RPMI7951 (cell line): ENCODE measurements at places on chromosomes 3 and 15. TPM values are rescaled to one million over a fixed set of nuclear protein-coding genes. Genes with fewer than 3 reads are reported as not detected.

GRCh38 chr3:169861871-169862270 lies 7.9 kb downstream of the LRRC31 start:
- no peak for DNase-seq

GRCh38 chr3:71787851-71788405 lies 3.0 kb upstream of the PROK2 start:
- DNase-seq, result no peak

- DNase-seq, result peak; percentile 94
Measured at GRCh38 chr3:194840661-194841514, 155.2 kb downstream of the FAM43A start.

Gene IQCF6
- not detected in 2 replicates for total RNA-seq

Gene HEG1
- 27.4 and 29.3 TPM in 2 replicates for total RNA-seq

- no peak for DNase-seq
Measured at GRCh38 chr15:77010312-77010686, 15.4 kb downstream of the PSTPIP1 start.

Gene SMAD6
- 2.0 and 2.7 TPM in 2 replicates for total RNA-seq

Gene SLC6A11
- not detected in 2 replicates for total RNA-seq

Gene NR2E3
- total RNA-seq, result not detected in 2 replicates

Gene PAQR5
- total RNA-seq, result 3.3 and 3.5 TPM in 2 replicates

DNA sequence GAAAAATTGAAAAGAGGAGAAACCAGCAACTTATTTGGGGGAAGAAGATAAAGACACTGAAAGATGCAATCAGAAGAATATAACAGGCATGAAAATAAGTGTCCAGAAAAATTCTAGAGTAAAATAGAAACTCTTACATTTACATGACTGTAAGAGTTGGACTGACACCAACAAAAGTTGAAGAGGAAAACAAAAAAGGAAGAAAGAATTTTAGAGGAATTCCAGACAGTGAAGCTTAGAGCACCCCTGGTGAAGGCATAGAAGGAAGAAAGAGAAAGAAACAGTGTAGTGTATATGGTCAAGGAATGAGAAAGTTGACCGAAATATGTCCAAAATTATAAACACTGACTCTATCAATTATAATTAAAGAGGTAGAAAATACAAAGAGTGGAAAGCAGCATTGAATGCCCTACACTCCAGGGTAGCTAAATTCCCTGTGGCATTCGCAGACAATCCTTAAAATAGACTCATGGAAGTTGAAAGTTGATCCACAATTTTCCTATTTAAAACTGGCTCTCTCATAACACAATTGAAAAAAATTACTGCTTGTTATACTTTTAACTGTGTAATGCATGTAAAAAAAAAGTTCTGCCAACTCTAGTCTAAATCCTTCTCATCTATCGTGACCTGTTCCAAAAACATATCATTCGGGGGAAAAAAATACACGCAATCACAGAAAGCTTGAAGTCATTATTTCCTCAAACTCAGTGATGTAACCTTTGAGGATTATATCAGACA lies 102.6 kb upstream of the ABI3BP start:
- no peak for DNase-seq

Gene GOLGA8G
- not detected in 2 replicates for total RNA-seq

DNA sequence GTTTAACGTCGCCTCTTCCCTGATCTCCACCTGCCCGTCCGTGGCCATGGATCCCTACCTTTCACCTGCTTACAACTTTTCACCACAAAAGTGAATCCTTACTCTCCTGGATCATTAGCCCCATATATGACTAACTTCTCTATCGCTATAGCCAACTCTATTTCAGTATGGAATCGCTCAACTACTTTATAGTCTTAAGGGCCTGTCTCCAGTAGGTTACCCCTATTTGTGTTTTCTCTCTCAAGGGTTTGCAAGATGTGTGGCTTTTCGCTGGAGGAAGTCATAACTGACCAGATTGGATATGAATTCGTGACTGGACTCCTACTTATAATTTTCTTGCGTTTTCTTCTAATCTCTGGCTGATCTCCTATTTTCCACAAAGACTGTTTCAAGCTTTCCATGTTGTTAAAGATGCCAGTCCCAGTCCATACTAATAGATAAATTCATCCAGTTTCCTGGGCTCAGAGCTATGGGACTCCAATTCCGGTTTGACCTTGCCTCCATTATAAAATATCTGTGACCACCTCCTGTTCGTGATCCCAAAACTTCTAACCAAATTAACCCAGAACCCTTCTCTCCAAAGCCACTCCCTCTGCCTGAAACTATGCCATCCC lies 1.3 kb upstream of the STAG1 start:
- peak; percentile 20 for DNase-seq

- peak; percentile 35 for DNase-seq
Measured at GRCh38 chr3:169264711-169265110, 398.8 kb downstream of the MECOM start.

GRCh38 chr15:32743411-32744140 lies 25.8 kb downstream of the GREM1 start:
- DNase-seq, result peak; percentile 89

DNA sequence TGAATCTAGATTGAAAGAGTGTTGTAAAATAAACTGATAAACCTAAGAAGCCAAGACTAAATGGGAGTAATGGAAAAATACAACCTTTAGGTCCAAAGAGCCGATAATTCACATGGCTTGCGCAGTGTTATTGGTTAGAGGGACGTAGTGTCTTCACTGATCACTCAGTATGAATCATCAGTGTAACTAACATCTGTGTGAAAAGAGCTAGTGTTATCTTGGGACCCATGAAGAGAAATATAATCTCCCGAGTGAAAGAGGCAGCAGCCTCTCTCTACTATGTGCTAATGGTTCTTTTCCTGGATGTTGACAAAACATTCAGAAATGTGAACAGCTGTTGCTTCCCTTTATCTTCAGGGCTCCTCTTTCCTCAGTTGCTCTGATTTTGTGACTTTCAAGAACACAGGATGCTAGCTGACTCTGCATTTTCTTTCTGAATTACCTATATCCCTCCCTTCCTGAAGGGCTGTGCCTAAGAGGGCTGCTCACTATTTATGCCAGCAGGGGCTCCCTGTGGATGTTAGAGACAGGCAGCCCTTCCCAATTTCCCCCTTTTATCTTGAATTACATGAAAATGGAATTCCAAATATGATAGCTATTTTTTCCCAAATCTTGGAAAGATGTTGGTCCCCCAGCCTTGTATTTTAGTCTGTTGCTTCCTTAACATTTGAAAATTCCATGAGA lies 128.8 kb downstream of the GRM7 start:
- DNase-seq, result no peak

Gene LYZL4
- 1.5 and 1.6 TPM in 2 replicates for total RNA-seq

DNA sequence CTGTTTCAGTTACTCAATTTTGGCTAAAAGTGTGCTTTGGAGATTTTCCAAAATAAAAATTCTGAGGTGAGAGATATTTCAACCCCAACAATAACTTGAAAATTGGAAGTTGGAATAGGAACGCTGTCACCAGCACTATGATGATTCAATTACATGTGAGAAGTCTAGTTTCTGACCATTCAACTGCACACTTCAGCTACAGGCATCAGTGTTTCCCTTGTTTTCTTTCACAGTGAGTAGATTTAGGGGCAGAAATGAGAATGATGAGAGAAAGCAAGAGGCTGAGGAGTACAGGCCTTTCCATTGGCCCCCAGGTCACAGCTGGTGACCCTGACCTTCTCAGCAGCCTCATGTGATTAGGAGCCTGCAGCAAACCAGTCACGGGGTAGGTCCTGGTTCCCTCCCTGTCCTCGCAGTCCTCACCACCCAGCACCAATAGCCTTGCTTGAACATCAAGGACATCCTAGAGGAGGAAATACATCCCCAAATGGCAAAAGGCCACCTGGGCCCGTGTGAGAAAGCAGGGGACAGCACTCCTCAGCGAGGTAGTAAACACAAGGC lies 10.0 kb upstream of the FILIP1L start:
- DNase-seq, result no peak

GRCh38 chr15:81155375-81156218 lies 21.5 kb downstream of the CFAP161 start:
- DNase-seq, result peak; percentile 66

DNA sequence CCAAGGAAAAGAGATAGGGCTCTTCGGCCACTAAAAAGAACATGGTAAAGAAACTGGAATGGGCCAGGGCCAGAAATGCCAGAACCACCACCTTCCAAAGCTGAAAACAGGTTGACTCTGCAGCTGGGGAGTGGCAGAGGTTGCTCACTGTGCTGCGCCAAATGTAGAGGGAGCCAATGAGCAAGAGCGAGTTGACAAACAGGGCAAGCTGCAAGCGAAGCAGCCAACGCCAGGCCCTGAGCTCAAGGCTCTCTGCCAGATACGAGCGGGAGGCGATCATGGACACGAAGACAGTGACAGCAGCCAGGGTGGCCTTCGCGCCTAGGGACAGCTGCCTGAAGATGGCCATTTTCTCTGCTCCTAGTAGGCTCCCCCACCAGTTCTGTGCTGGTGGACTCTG lies 3.1 kb downstream of the GLB1 start:
- DNase-seq, result no peak

Gene GHSR
- total RNA-seq, result not detected in 2 replicates

- DNase-seq, result no peak
Measured at GRCh38 chr3:195139091-195139875, 131.7 kb downstream of the XXYLT1 start.

- DNase-seq, result peak; percentile 78
Measured at GRCh38 chr3:119579366-119580066, at the start of gene ADPRH. TSS of gene ADPRH (plus strand) at chr3:119579492. CDS start at chr3:119582170, 2,678 bp downstream.

DNA sequence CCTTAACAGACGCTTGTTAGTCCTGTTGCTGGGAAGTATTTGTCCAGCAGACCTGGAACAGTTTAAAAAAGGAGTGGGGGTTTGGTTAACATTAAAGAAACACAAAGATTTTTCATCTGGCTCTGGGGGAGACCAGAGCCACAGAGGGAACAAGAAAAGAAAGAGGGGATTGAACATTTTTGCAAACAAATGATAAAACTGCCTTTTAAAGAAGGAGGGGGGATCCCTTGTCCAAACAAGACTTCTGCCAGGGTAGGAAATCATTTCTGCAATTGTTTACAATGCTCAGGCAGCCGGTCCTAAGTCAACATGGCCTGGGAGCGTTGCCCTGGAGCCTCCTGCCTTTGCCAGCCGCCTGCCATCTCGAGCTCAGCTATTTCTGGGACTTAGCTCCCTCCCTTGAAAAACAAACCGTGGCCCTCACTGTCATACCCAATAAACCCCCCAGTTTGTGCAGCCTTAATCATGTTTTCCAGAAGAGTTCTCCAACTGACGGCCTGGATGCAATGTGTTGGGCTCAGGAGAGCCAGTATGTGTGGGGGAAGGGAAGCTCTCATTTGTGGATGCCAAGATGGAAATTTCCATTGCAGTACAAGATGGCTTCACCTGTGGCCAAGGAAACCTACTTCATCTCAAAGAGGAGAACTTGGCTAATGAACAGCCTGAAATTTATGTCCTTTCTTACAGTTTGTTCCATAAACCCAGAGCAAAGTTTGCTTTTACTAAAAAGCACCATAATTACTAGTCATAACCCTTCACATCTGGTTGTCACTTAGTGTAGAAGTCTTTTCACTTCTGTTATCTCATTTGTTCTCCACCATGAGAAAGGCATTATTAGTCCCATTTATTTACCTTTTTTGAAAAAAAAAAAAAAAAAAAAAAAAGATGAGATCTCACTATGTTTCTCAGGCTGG lies 75.9 kb upstream of the RNU6-1 start:
- no peak for DNase-seq

GRCh38 chr15:63481105-63481810 lies 23.1 kb upstream of the USP3 start:
- peak; percentile 70 for DNase-seq

- DNase-seq, result no peak
Measured at GRCh38 chr3:33746416-33747116, 28.5 kb upstream of the CLASP2 start.

DNA sequence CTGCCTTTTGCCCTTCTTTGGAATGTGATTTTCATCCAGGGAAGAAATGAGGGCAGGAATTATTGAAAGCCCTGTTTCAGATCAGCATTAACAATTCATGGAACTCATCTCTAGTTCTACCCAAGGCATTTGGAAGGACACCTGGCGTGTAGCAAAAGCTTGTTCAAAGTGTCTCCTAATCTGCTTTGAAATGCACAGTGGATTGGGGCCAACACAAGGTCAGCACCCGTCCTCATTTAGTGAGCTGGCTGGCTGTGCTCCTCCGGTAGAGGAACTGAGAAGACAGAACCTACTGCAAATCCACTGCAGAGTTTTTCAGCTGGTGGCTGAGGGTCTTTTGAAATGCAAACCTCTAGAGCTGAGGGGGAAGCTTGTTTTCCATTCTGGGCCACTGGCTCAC lies 141.6 kb upstream of the STT3B start:
- DNase-seq, result no peak

DNA sequence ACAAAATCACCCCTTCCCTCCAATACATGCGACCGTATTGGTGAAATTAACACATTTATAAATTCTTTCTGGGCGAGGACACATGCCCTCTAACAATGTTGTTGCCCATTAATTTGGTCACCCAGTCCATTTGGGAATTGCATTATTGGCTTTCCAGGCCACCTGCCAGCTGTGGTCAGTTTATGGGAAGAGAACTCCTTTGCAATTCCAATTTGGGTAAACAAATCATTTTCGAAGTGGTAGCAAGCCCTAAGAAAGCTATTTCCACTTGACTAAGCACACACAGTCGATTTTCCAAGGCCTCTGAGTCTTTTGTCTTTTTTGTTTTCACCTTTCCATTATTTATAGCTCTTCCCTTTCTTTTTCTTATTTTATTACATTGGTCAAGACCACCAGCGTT lies 362.3 kb upstream of the RGMA start:
- DNase-seq, result no peak

- DNase-seq, result no peak
Measured at GRCh38 chr3:183430325-183430957, 2.0 kb upstream of the MCF2L2 start.

- DNase-seq, result no peak
Measured at GRCh38 chr15:52445553-52445952, 83.1 kb downstream of the MYO5A start.

Gene CHRNA7
- not detected in 2 replicates for total RNA-seq

GRCh38 chr15:79054350-79054749 lies 36.2 kb downstream of the RASGRF1 start:
- DNase-seq, result no peak

DNA sequence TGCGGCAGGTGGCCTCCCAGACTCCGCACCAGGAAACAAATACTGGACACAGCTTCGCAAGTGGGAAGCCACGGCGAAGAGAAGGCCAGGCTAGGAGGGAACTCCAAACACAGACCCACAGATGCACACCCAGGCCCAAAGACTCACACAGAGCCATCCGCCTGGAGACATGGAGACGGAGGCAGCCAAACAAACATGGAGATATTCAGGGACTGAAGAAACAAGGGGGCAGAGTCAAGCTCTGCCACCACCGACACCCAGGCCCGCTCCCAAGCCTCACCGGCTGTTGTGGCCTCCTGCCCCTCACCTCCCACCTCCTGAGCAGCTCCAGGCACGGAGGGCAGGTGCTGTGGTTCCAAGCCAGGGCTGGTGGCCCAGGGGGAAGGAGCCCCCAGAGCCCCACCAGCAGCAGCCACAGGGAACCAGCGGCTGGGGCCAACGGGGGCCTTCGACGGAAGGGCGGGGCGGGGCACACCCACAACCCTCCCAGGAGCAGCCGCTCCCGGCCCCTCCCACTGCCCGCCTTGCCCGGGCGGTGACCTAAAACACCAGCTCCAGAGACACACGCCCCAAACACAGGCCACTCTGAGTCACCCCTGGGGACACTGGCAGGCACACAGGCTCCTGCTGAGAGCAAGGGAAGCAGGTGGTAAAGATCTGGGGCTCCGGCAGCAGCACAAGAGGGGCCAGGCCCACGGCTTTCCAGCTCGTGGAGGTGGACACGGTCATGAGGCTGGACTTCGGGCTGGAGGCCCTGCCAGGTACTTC lies 31.9 kb downstream of the TNK2 start:
- DNase-seq, result no peak

Gene SLC28A2
- total RNA-seq, result not detected in 2 replicates
